Parietal lobe (tissue), 2 donors: ENCODE measurements at places on chromosomes 16 and 17. TPM values are rescaled to one million over a fixed set of nuclear protein-coding genes. Genes with fewer than 3 reads are reported as not detected.

Gene TM4SF5
- not detected for total RNA-seq

Gene CA5A
- not detected for total RNA-seq

Gene NEUROD2
- total RNA-seq, result 116 TPM

Gene MYH10
- 210 TPM for total RNA-seq

Gene TBX21
- not detected for total RNA-seq

Gene ITGAX
- total RNA-seq, result 1.3 TPM

Gene G6PC1
- total RNA-seq, result not detected

Gene HIC1
- 3.1 TPM for total RNA-seq

Gene CCL8
- not detected for total RNA-seq

Gene CDH11
- 358 TPM for total RNA-seq

Gene NECAB2
- 0.63 TPM for total RNA-seq

Gene SNRNP25
- total RNA-seq, result 13.8 TPM
